ENCODE measurements at places on chromosomes 5 and 9.

DNA sequence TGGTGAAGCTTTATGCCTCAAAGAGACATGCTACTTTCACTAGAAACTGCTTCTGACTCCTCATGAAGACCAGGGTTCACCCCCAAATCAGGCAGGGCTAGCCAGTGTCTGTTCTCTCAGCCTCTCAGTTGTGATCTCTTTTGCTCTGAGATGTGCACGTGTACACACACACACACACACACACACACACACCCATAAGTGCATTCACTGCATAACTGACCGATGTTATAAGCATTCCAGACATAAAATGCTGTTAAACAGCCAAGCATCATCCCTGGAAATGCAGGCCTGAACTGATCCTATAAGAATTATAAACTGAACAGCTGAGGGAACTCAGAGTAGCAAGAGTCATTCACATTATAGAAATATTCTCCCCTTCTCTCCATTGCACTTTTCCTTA, 85.0 kb downstream of the FSTL4 start:
- DNase-seq = no peak

- no peak for DNase-seq
These were observed 39.1 kb upstream of the SPATA31C2 start for GRCh38 chr9:88177371-88177770.

DNA sequence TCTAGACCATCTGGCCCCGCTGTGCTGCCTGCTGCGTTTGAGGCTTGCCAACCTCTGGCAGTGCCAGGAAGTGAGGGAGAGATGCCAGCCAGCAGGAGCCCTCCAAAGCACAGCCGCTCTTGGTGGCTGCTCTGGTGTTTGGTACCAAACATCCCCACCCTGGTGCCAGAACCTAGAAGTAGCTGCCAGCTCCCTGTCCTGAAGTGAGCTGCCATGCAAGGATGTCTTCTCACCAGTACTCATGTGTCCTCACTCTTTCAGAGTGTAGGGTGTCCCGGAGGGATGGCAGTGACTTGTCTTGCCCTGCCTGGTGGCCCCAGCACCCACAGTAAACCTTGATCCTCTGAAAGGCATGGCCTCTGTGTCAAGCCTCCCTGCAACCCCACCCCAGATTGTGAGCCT, 43.4 kb downstream of the AMBP start:
- no peak for DNase-seq

DNA sequence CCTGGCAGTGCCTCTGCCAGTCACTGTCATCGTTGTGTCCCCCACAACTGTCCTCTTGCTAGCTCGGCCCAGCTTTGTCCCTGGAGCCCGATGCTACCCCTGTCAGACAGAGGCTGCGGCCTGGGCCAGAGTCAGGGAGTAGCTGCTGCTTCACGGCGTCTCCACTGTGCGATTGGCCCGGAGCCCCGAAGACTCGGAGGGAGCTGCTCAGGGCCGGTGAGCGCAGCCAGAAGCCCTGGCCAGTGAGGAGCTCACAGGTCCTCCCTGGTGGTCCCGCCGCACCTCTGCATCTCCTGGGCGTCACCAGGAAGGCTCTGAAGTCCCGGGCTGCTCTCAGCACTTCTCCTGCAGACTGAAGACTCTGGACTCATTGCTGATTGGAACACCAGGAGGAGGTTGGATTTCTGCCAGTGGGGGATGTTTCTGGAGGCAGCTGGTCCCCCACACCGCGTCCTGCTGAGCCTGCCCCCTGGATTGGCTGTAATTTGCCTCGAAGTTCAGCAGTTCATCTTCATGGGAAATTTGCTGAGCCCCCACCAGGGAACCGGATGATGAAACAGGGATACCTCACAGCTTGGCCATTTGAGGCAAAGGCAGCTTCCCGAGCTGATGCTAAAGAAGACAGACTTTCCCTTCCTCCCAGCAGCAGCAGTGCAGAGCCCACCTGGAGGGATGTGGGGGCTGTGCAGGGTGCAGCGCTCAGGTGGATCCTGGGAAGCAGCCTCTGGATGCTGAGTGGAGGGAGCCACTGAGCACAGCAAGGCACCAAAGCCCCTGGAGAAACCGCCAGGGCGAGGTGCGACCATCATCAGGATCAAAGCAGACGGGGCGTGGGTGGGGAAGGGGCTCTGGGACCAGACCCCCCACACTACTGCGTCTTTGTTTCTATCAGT, 45.6 kb downstream of the USP20 start:
- no peak for DNase-seq

- DNase-seq = no peak
These were observed 101.3 kb downstream of the RASEF start for GRCh38 chr9:82961504-82962125.

DNA sequence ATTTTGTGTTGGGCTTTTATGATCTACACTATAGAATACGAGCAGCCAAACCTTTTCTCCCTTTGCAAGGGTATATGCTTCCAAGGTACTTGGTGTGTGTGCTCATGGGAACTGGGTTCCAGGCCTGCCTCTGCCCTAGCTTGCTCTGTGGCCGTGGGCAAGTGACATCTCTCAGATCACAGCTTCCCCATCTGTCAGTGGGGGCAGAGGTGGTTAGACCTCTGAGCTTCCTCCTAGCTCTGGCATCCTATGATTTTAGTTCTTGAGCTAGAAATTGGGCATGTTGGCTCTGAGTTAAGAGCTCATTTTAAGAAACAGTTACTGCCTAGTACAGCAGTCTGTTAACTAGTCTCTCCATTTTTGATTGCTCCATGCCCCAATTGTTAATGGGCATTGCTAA, 12.5 kb upstream of the CCNJL start:
- DNase-seq = no peak

- DNase-seq = no peak
These were observed 123.5 kb downstream of the APBA1 start for GRCh38 chr9:69548681-69549080.

- DNase-seq = no peak
These were observed 67.7 kb downstream of the C5orf15 start for GRCh38 chr5:133900534-133901270.

GRCh38 chr5:61115968-61116367, 46.3 kb downstream of the SMIM15 start:
- no peak for DNase-seq

- DNase-seq = no peak
These were observed 5.1 kb upstream of the TUT7 start for GRCh38 chr9:86359151-86359879.

DNA sequence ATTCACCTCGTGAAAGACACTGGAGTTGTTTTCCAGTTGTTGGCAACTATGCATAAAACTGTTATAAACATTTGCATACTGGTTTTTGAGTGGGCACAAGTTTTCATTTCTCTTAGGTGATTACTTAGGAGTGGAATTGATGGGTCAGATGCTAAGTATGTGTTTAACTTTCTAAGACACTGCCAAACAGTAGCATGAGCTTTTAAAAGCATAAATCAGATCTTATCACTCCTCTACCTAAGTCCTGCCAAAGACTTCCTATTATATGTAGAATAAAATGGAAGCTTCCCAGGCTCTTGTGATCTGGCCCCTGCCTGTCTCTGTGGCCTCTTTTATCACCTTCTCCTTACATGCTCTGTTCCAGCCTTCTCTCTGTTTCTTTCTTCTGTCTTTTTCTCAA, 72.6 kb downstream of the SH3RF2 start:
- no peak for DNase-seq

- DNase-seq = peak; percentile 61
These were observed 11.9 kb downstream of the GLIPR2 start for GRCh38 chr9:36148311-36149051.

DNA sequence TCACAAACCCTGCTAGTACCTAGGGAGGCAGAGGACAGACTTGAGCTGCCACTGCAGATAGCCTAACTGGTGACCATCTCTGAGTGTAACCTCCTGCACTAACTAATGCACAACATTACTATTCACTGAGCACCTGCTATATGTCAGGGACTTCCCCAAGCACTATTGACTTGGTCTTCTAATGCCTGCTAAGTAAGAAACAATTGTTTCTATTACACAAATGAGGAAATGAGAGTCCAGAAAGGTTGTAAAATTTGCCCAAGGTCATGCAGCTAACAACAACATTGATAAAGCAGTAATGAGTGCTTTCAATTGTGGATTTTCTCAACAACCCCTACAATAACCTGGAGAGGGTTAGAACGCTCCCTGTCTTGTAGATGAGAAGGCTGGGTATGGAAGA, 183.7 kb downstream of the ZNF462 start:
- DNase-seq = no peak

- no peak for DNase-seq
These were observed 102.5 kb upstream of the DHFR start for GRCh38 chr5:80757290-80757689.

GRCh38 chr9:128884164-128884563, 2.2 kb downstream of the LRRC8A start:
- no peak for DNase-seq

- no peak for DNase-seq
These were observed 53.9 kb downstream of the PAM start for GRCh38 chr5:102809033-102809432.

- no peak for DNase-seq
These were observed 169.2 kb upstream of the HMHB1 start for GRCh38 chr5:143642791-143643190.

- no peak for DNase-seq
These were observed 10.3 kb upstream of the CARD19 start for GRCh38 chr9:93085676-93086075.

- no peak for DNase-seq
These were observed 23.9 kb downstream of the GFI1B start for GRCh38 chr9:133002147-133003070.

- no peak for DNase-seq
These were observed 25.5 kb downstream of the IRX4 start for GRCh38 chr5:1857256-1857600.

GRCh38 chr9:76562511-76562911, 103.5 kb downstream of the GCNT1 start:
- no peak for DNase-seq

GRCh38 chr9:137243626-137244485, 2.8 kb downstream of the TUBB4B start:
- DNase-seq = no peak

GRCh38 chr9:22379272-22379671, 67.4 kb upstream of the DMRTA1 start:
- no peak for DNase-seq

DNA sequence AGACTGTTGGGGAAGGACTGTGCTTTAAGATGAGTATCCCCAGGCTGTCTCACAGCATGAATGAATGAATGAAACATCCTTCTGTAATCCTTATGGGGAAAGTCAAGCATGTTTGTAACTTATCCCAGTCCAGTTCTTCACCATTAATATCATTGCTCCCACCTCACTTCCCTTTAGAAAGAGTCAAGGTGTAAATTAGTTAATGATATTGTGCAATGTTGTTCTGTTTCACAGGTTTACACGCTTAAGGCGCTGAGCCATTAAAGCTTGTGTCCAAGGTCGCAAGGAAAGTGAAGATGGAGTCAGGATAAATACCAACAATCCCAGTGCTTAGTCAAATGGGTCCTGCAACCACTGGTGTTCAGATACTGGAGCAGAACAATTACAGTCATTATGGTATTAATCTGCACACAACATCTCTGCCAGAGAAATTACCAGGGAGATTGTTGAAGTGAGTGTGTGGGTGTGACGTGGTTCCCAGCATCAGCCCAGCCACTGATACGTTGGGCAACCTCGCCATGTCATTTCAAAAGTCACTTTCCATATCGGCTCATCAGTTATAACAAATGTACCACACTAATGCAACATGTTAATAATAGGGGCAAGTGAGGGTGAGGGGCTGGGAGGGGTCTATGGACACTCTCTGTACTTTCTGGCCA, 1.5 kb upstream of the MYO10 start:
- no peak for DNase-seq

DNA sequence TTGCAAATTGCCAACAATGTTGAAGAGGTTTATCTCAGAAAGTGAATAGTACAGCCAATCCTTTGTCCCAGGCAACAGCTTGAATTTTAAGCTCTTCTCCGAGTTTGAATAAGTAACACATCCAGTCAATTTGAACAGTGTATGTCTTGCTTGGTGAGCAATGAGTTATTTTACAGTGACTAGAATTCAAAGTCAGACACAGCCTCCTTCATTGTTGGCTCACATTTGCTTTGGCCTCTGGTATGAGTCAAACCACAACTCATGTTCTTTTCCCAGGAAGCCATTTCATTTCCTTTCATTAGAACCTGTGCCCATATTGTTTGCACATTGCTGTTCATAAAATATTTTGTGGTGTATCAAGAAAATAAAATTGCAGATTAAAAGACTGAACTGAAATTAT, 622.0 kb upstream of the DAB2 start:
- no peak for DNase-seq

- DNase-seq = no peak
These were observed 29.9 kb upstream of the TCF7 start for GRCh38 chr5:134084570-134084969.

DNA sequence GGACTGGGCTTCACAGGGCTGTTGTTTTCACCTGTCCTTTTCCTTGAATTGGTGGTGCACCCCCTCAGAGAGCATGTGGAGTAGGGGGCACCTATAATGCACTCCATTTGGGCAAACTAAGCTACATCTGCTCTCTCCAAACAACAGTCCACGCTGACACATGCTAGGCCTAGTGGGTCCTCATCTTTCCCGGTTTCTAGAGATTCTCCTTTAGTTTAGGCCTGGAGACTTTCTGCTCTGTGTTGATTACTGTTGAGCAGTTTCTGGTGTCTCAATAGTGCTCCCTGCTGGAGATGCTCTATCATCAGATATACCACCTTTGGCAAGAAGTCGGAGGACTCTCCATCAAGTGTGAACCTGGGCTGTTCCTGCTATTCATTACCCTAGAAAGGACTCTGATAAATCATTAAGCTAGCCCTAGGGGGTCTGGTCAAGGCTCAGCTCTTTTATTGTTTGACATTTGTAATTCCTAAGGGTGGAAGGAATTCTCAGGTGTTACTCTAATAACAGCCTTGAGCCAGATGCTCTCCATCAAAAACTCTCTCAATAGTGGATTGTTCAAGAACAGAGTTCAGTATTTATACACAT, 64.0 kb upstream of the FYB1 start:
- peak; percentile 44 for DNase-seq

DNA sequence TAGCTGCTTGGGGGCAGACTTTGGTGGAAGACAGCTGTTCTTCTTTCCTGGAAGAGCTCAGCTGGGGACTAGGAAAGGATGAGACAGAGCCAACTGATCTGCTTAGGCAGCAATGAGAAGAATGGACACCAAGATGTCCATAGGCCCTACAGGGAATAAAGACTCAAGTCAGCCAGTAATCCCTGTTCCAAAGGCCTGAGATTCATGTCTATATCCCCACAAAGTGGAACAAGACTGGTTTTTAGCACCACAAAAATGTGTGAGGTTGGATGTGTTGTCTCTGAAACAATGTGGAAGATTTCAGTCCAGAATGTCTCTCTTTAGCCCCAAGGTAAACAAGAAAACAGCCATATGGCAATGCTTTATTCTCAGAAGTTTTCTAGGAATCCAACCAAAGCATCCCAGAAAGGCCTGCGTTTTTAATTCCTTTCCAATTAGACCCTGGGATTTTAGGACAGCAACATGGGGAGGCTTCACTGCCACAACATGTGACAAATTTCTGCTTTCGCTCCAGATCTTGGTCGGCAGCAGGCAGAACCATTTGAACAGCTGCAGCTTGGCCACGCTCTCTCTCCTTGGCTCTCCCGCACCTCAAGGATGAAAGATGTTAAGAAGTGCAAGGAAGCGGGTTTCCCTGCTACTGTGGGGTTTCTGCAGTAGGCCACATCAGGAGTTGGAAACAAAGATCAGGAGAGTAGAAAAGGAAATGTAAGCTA, 245.1 kb downstream of the FSTL4 start:
- no peak for DNase-seq

Data from T-helper 1 cell (primary cell).